Sciatic nerve (tissue), 2 donors: ENCODE measurements at places on chromosomes 12 and 14. TPM values are rescaled to one million over a fixed set of nuclear protein-coding genes. Genes with fewer than 3 reads are reported as not detected.

Gene LRP1-AS
- not detected for total RNA-seq

Gene LTB4R2
- total RNA-seq = 5.6 TPM

Gene RNF212B
- not detected for total RNA-seq

Gene SYNDIG1L
- total RNA-seq = 0.58 TPM

Gene SLC6A12
- total RNA-seq = 0.40 TPM

Gene SLC10A1
- total RNA-seq = not detected

Gene PPP1R12A
- 143 TPM for total RNA-seq

Gene NANOG
- 0.31 TPM for total RNA-seq

Gene EXD2
- total RNA-seq = 30.0 TPM
